ENCODE measurements at places on chromosomes 12 and 14.

DNA sequence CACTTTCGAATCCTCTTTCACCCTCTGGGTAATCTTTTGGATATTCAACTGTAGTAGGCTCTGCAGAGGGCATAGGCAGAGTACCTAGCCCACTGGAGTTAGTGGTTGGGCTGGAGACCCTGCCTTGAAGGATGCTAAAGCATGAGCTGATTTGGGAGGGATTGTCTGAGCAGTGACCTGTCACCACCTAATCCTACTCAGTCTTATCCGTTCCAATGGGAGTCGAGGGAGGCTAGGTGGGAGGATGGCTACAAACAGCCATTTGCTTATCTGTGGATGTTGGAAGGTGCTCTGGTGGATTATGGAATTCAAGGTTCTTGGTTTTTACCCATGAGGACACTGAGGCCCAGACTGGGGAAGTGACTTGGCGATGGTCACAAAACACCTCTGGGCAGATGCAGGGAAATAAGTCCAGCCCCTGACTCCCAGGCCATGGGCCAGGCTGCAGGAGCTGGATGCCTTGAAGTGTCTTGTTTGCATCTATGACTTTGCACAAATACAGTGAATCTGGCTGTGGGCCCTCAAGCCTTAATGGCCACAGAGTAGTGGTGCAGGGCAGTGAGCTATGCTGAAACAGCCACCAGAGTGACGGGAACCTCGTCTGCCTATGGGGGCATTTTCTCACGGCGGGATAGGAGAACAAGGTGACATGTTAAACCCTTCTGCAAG, 3.7 kb downstream of the KMT5A start:
- peak; percentile 36 for DNase-seq

DNA sequence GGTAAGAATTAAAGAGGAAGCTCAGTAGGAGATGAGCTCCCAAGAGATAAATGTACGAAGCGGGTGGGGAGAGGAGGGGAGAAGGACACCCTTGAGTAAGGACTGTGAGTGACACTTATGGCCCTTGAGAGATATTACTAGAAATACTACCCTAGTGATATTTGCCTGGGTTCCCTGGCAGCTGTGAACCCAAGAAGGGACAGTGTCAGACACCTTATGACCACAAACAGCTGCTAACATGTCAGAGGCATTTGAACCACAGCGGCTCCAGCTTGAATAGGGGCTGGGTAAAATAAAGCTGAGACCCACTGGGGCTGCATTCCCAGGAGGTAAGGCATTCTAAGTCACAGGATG, 19.6 kb upstream of the SLC6A12 start:
- no peak for DNase-seq

GRCh38 chr14:69796797-69797500, at the start of gene SLC10A1:
Gene SLC10A1 (minus strand): TSS chr14:69797241. CDS start chr14:69797155, 86 bp downstream.
- peak; percentile 29 for DNase-seq

DNA sequence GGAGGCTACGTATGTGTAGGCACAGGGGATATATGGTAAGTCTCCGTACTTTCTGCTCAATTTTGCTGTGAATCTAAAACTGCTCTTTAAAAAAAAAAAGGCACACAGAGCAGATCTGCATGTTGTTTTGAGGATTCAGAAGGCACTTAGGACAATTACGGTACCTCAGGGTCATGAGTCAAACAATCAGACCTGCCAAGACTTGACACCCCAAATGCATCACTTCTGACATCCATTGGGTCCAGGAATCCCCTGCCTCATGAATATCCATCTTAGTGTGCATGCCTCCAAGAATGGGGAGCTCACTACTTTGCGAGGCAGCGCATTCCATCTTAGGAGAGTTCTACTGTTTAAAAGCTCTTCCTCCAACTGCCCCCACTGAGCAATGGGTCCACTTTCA, 3.0 kb downstream of the BDKRB2 start:
- no peak for DNase-seq
